ENCODE measurements at places on chromosomes 5 and 9.

DNA sequence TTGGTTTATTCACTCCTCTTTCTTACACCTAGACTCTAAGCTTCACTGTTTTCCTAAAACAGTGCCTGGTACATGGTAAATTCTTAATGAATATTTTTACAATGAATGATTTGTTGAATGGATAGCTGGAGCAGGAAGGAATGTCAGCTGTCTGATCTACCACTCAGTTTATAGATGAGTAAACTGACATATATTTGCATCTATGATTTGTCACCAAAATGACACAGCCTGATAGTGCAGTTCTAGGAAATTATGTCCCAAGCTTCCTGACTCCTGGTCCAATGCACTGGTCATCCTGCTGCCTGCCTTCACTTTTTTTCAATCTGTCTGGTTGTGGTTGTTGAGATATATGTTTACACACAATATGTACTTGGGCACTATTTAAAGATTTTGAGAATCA lies 651.7 kb upstream of the WWC1 start:
- no peak for DNase-seq

- DNase-seq = no peak
Observed at GRCh38 chr9:136492978-136493522, 10.2 kb upstream of the SEC16A start.

- DNase-seq = no peak
Observed at GRCh38 chr5:16134204-16134603, 45.4 kb downstream of the MARCHF11 start.

- no peak for DNase-seq
Observed at GRCh38 chr5:88813805-88814575, 69.0 kb downstream of the MEF2C start.

DNA sequence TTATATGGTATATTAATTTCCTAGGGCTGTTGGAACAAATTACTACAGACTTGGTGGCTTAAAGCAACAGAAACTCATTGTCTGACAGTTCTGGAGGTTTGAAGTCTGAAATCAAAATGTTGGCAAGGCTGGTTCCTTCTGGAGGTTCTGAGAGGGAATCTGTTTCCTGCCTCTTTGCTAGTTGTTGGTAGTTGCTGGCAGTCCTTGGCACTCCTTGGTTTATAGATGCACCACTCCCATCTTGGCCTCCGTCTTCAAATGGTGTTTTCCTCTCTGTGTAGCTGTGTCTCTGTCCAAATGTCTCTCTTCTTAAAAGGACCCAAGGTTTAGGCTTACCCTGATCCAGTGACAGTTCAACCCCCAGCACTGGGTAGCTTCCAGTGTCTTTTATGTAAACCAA lies 17.5 kb downstream of the MELK start:
- DNase-seq = no peak

GRCh38 chr5:2207416-2208238 lies 324.9 kb upstream of the IRX4 start:
- no peak for DNase-seq

- peak; percentile 47 for DNase-seq
Observed at GRCh38 chr9:89822996-89823395, 218.2 kb downstream of the GADD45G start.

- DNase-seq = no peak
Observed at GRCh38 chr9:8850914-8851313, 1051.3 kb upstream of the DMAC1 start.

DNA sequence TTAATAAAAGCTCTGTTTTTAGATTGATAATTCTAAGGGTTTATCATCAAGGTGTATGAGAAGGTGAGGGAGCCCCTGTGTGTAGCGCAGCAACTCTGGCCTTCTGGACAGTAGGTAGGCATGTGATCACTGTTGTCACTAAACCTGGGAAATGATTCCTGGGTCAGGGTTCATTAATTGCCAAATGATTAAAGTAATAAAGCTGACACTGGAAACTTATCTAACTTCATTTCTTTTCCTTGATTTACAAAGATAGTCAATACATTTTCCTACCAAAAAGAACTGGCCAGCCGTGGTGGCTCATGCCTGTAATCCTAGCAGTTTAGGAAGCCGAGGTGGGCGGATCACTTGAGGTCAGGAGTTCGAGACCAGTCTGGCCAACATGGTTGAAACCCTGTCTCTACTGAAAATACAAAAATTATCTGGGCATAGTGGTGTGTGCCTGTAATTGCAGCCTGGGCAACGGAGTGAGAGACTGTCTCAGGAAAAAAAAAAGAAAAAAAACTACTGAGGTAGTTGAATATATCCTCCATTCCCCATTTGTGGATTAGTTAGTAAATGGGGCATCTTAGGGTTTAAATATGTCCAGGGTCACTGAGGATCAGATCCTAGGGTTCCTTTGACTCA lies 2.4 kb downstream of the EHMT1 start:
- no peak for DNase-seq

DNA sequence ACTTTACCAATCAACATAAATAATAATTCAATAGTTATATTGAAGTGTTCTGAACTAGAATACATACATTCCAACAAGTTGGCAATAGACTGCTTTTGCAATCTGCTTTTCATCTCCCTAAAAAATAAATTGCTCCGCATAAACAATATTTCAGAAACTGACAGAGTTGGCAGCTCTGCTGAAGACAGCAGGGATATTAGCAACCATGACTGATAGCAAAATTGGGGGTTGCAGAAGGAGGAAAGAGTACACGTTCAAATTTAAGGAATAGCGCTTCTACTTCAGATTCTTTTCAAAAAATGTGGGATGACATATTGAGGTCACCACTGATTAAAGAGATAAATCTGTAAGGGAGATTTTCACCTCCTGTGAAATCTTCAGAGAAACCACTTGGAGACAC lies 521.2 kb downstream of the DTWD2 start:
- DNase-seq = no peak

GRCh38 chr5:1743769-1744085 lies 55.9 kb downstream of the MRPL36 start:
- peak; percentile 31 for DNase-seq

DNA sequence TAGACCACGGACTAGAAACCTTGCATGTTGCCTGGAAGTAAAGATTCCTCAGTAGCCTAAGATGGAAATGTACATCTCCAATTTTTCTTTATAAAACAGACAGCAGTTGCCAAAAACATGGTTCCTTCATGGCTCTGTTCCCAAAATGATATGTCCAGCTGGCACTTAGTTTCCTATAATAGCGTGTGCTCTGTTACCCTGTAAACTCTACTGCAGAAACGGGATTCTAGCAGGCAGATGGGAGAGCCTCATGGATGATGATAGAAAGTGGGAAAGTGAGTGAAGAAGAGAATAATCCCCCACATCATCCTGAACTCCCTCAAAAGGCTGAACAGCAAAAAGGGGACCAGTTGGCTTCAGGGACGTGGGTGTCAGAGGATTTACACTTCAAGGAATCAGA lies 118.2 kb downstream of the FRMD3 start:
- DNase-seq = no peak
